Progenitor cell of endocrine pancreas (in vitro differentiated cells): ENCODE measurements at places on chromosomes 6 and 20. TPM values are rescaled to one million over a fixed set of nuclear protein-coding genes. Genes with fewer than 3 reads are reported as not detected.

- no peak for DNase-seq
These were observed 11.5 kb downstream of the OR2H2 start for GRCh38 chr6:29596381-29596900.

- DNase-seq = no peak
These were observed 428.4 kb upstream of the CHD6 start for GRCh38 chr20:42046371-42047085.

GRCh38 chr20:34250005-34250404 lies 8.8 kb downstream of the ASIP start:
- DNase-seq = no peak

DNA sequence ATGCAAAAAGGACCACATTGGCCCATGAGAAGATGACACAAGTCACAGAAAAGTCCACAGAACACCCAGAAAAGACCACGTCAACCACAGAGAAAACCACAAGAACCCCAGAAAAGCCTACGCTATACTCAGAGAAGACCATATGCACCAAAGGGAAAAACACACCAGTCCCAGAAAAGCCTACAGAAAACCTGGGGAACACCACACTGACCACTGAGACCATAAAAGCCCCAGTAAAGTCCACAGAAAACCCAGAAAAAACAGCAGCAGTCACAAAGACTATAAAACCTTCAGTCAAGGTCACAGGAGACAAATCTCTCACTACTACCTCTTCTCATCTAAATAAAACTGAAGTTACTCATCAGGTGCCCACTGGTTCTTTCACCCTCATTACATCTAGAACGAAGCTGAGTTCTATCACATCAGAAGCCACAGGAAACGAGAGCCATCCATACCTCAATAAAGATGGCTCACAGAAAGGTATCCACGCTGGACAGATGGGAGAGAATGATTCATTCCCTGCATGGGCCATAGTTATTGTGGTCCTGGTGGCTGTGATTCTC lies 11.2 kb downstream of the MUCL3 start:
- no peak for DNase-seq

DNA sequence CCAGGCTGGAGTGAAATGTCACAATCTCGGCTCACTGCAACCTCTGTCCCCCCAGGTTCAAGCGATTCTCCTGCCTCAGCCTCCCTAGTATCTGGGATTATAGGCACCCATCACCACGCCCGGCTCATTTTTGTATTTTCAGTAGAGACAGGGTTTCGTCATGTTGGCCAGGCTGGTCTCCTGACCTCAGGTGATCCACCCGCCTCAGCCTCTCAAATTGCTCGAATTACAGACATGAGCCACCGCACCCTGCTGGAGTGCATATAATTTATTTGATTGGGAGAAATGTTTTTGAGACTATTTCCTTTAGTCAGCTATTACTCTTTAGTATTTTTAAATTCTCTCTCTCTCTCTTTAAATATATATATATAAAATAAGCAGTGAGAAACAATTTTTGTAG lies 29.8 kb downstream of the FAM83B start:
- no peak for DNase-seq

DNA sequence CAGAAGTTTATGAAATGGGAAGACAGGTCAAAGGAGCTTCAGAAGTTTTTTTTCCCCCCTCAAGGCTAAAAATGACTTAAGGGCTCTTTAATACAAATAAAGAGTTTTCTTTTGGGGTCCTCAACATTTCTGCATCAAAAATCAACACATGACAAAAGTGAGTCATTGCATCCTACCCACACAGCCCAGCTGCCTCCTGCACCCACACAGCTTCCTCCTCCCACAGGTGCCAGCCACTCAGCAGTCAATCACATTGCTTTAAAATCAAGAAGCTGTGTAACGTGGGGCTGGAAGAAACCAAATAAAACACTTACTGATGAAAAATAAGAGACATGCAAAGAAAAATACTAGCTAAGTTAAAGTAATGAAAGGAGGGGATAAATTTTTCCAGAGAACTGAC lies 68.5 kb downstream of the MAP3K5 start:
- no peak for DNase-seq

DNA sequence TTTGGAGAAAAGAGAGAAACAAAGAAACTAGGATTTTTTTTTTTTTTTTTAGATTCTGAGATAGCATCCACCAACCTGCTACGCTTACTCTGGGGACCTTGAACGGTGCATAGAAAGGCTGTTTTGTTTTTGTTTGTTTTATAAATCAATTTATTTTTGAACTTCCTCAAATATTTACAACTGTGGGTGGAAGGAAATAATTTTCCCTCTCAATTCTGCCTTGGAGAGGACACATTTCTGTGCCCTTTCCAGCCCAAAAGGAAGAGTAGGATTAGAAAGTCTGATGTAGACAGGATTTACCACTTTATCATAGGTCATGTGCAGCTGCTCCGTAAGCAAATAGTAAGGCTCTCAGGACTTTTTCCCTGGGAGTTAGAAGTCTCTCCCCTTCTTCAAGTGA lies 190.5 kb downstream of the NKAIN2 start:
- DNase-seq = no peak

- no peak for DNase-seq
These were observed 24.6 kb upstream of the TRPC4AP start for GRCh38 chr20:35117196-35117595.

GRCh38 chr6:21450149-21450548 lies 143.4 kb upstream of the SOX4 start:
- DNase-seq = no peak

GRCh38 chr20:38450412-38450975 lies 15.4 kb upstream of the SNHG17 start:
- no peak for DNase-seq

DNA sequence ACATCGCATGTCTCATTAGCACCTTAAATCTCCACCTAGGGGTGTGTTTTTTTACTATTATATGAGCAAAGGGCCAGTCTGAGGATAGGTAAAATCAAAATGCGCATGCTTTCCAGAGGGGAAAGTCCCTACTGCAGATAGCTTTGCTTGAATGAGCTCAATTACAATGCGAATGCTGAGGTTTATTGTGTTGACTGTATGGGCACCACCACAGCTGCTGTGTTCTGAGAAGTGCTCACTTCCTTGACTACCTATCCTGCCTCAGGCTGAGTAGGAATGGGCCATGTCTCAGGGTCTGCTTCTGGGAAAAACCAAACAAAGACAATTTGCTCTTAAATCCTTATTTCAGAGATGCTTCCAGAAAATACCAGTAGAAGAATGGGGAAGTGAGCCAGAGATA lies 36.6 kb downstream of the MOCS1 start:
- DNase-seq = no peak

- no peak for DNase-seq
These were observed 225.3 kb upstream of the FAM83B start for GRCh38 chr6:54621285-54621684.

GRCh38 chr6:69771158-69771906 lies 25.5 kb downstream of the LMBRD1 start:
- no peak for DNase-seq

DNA sequence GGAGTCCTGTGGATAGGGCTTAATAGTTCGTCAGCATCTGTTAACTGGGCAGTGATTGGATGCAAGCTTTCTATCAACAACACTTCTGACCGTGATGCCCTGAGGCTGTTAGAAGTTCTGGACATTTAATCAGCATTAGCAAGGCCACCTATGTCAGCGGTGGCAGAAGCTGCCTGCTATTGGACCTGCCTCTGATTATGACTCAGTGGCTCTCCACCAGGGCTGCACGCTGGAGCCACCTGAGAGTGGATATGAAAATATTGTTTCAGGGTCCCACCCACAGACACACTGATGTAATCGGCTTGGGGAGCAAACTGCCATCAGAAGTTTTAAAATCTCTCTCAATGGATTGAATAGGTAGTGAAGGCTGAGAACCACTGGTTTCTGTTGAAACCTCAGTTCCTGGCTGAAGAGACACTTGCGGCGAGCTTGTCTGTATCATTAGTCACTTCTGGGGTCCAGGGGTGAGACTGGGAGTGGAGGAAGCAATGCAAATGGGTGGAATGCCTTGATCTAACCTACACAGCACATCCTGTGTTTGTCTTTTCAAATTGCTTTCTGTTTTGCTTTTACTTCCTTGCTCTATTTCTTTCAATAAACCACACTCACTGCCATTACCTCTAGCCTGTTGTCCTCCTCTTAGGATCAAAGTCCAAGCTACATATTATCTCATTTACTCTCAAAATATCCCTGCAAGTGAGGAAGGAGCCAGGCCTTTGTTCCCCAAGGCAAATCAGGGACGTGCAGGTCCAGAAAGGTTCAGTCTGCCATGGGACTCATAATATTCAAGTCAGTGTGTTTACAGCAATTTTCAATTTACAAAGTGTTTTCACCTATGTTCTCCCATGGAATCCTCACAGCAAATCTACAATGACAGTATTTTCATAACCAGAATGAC lies 4.2 kb downstream of the CLIC5 start:
- DNase-seq = no peak

THBD gene
- total RNA-seq = 0.19 and 0.36 TPM in 2 replicates

ZNF165 gene
- total RNA-seq = 9.7 TPM in 2 replicates

RSPH4A gene
- 5.4 and 6.3 TPM in 2 replicates for total RNA-seq

HDGFL1 gene
- total RNA-seq = not detected in 2 replicates

NKX2-2 gene
- 15.5 and 16.1 TPM in 2 replicates for total RNA-seq

MAS1 gene
- total RNA-seq = not detected in 2 replicates
